ENCODE measurements at places on chromosomes 3 and 15. TPM values are rescaled to one million over a fixed set of nuclear protein-coding genes. Genes with fewer than 3 reads are reported as not detected.

DNA sequence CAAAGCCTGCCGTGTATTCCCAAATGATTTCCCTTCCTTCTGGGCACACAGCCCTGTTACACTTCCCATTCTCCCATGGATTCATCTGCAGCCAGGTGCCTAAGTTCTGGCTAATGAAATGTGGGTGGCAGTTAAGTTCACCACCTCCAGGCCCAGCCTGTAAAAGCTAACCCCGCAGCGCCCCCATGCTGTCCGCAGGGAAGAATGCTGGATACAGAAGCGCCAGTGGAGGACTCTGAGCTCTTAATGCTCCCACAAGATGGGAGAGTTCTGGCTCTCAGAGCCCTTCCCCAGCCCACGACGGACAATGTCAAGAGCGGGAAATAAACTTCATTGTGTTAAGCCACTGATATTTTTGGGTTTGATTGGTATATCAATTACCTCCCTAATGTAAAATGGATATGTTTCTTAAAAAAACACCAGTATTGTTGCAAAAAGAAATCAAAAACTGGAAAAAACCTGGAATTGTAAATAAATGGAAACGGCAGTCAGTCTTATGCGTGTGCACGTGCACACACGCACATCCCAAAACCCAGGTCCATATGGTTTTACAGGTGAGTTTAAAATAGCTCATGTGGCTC is 37.7 kb upstream of the FGD5 start:
- peak; percentile 85 for DNase-seq
- no peaks in the 10 kb centered on the region for H3K27me3 ChIP-seq
- H3K4me1 ChIP-seq, result peaks cover 9% of the 10 kb centered on the region
- no peak overlapping the region for H3K4me3 ChIP-seq
- H3K36me3 ChIP-seq, result no peaks in the 10 kb centered on the region
- H3K27ac ChIP-seq, result no peak overlapping the region

DNA sequence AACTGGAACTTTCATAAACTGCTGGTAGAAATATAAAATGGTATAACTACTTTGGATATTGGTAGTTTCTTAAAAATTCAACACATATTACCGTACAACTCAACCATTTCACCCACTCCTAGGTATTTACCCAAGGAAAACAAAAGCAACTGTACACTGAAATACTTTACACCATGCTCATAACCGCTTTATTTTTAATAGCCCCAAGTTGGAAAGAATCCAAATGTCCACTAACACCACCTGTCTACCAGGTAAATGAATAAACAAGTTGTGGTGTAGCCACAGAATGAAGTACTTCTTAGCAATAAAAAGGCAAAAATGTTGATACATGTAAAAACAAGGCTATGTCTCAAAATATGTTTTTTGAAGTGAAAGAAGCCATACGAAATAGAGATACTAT is 215.9 kb upstream of the PEX5L start:
- no peaks in the 10 kb centered on the region for H3K4me1 ChIP-seq
- H3K27me3 ChIP-seq, result no peaks in the 10 kb centered on the region
- H3K4me3 ChIP-seq, result no peak overlapping the region
- H3K36me3 ChIP-seq, result no peaks in the 10 kb centered on the region
- no peak for DNase-seq
- no peak overlapping the region for H3K27ac ChIP-seq

DNA sequence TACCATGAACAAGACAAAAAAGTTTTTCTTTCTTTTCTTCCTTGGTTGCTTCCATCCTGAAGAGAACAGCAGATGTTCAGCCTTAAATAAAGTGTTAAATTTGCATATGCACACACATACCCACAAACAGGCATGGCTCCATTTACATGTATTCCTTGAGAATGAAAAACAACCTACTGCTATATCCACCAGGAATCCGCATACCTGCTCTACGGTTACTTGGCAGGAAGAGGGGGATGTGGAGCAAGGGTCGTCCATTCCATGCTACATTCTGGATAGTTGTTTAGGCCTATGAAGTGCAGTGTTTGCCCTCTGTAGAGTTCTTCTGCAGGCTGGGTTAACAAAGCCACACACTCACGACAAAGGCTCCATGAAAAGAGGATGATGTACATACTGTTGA is 322.8 kb downstream of the KCNH8 start:
- H3K36me3 ChIP-seq, result no peaks in the 10 kb centered on the region
- no peak for DNase-seq
- H3K4me1 ChIP-seq, result peaks cover 5% of the 10 kb centered on the region

The BNC1 gene
- total RNA-seq, result 0.99 TPM

The SLC9C1 gene
- 0.24 TPM for total RNA-seq

DNA sequence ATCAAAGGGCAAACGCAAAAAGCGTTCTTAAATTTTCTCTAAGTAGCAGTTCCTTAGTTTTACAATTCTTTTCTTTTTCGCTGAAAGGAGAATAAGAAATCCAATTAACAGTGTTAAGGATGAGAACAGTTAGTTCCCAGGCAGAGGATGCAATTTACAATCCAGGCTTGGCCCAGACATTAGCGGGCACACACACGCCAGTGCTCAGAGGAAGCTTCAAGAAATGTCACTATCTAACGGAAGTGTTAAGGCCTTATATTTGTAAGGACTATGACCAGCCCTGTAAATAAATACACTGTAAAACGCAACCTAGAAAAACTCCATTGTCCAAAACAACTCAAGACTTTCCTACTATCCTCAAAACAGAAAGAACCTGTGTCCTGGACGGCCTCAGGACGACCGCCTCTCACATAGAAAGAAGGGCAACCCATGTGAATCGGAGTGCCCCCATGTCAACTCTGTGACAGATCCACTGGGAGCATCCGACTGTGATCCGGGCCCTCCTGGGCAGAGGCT is 1.3 kb downstream of the ACAP2 start:
- H3K27me3 ChIP-seq, result no peaks in the 10 kb centered on the region
- no peak for DNase-seq

The DLL4 gene
- 0.60 TPM for total RNA-seq

The BUB1B gene
- 144 TPM for total RNA-seq

The DUOXA2 gene
- not detected for total RNA-seq

The DUOXA1 gene
- not detected for total RNA-seq

The FBXO40 gene
- total RNA-seq, result 0.06 TPM

GRCh38 chr3:149764302-149764701 is 12.0 kb upstream of the COMMD2 start:
- no peak overlapping the region for H3K27ac ChIP-seq
- H3K36me3 ChIP-seq, result no peaks in the 10 kb centered on the region
- H3K4me3 ChIP-seq, result no peak overlapping the region
- H3K4me1 ChIP-seq, result no peaks in the 10 kb centered on the region
- no peak for DNase-seq

The GOLGA8S gene
- 0.11 TPM for total RNA-seq

DNA sequence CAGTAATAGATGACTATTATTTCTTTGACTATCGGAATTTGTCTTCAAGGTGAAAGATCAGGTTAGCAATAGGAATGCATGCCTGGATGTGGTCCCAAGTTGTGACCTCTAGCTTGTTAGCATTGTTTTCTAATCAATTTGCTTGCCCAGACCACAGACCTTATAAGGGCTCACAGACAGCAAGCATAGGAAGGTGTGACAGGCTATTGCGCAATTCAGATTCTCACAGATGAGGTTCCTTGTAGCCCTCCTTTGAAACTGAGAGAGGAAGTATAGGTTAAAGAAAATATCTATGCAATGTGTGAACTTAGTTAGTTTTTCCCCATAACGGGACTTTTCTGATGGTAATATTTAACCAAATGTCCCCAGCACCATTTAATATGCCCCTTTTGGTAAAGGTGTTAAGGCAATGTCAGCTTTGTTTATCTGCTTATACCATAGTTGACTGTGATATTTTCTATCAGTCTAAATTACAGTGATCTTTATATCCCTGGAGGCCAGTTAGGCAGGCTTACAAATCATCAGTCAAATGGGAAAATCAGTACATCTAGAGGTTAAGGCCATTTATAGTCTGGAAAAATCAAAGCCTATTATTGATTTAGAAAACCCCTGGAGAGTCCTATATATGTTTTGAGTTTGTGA is 168.1 kb upstream of the MBNL1 start:
- no peaks in the 10 kb centered on the region for H3K27me3 ChIP-seq
- no peak overlapping the region for H3K27ac ChIP-seq
- DNase-seq, result no peak
- H3K4me1 ChIP-seq, result no peaks in the 10 kb centered on the region
- no peaks in the 10 kb centered on the region for H3K36me3 ChIP-seq
- no peak overlapping the region for H3K4me3 ChIP-seq

The GABRA5 gene
- 15.0 TPM for total RNA-seq

GRCh38 chr3:22263042-22263441 is 512.0 kb upstream of the ZNF385D start:
- no peak for DNase-seq
- no peak overlapping the region for H3K4me3 ChIP-seq
- no peak overlapping the region for H3K27ac ChIP-seq
- H3K27me3 ChIP-seq, result no peaks in the 10 kb centered on the region

The SAMD7 gene
- total RNA-seq, result not detected

The FURIN gene
- total RNA-seq, result 32.1 TPM

GRCh38 chr3:194705761-194706160 is 20.1 kb downstream of the FAM43A start:
- H3K27me3 ChIP-seq, result no peaks in the 10 kb centered on the region
- H3K4me1 ChIP-seq, result peaks cover 9% of the 10 kb centered on the region
- H3K27ac ChIP-seq, result no peak overlapping the region
- no peak overlapping the region for H3K4me3 ChIP-seq

The LTK gene
- total RNA-seq, result 0.38 TPM

DNA sequence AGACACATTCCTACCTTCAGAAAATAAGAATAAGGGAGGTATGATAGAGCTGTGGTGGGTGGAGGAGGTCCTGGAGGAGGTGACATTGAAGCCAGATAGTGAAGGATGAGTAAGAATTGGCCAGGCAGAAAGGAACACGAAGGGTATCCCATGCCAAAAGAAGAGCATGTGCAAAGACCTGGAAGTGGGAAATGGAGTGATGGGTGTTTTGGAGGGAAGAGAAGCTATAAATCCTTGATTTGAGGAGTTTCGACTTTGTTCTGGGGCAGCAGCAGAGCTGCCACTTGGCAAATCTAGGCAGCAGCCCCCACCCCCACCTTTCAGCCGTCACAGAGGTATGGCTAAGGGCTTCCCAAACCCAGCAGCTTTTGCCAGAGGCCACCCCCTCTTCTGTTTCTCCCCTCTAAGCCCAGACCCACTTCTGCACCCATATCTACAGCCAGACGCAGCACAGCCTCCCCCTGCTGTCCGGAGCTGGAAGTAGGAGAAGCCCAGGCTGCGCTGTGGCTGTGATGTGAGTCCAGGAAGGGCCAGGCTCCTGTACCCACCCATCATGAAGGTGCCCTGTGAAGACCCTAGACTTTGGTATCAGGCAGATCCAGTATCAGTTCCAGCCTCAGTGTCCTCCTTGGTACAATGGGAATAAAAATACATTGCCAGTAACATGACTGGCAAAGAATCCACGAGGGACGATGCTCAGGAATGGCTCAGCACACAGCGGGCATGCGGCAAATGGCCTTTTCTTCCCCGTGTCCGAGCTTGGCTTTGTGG is 188.7 kb upstream of the LINGO1 start:
- H3K4me3 ChIP-seq, result no peak overlapping the region
- DNase-seq, result peak; percentile 87
- peaks cover 23% of the 10 kb centered on the region for H3K27me3 ChIP-seq

- no peaks in the 10 kb centered on the region for H3K27me3 ChIP-seq
- H3K4me1 ChIP-seq, result no peaks in the 10 kb centered on the region
- no peaks in the 10 kb centered on the region for H3K36me3 ChIP-seq
- H3K27ac ChIP-seq, result no peak overlapping the region
- H3K4me3 ChIP-seq, result no peak overlapping the region
Observed at GRCh38 chr3:178603735-178604134, 67.5 kb downstream of the KCNMB2 start.

GRCh38 chr15:74964794-74965193 is 8.2 kb upstream of the RPP25 start:
- H3K36me3 ChIP-seq, result no peaks in the 10 kb centered on the region
- no peak overlapping the region for H3K27ac ChIP-seq
- H3K4me1 ChIP-seq, result no peaks in the 10 kb centered on the region
- no peak overlapping the region for H3K4me3 ChIP-seq

The SMCO1 gene
- total RNA-seq, result not detected

DNA sequence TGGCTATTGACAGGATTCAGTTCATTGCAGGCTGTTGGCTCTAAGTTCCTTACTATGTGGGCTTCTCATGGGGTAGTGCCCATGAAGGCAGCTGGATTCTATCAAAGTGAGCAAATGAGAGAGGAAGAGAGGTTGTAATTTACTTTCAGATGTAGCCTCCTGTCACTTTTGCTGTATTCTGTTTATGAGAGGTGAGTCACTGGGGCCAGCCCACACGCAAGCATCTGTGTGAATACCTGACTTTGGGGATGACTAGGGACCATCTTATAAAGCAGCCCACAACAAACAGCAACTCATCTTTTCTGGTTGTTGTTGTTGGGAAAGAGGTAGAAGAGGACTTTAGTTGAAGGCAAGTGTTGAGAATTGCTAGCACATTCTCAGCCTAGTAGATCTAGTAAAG is 506.3 kb upstream of the GRM7 start:
- H3K4me1 ChIP-seq, result no peaks in the 10 kb centered on the region
- no peaks in the 10 kb centered on the region for H3K27me3 ChIP-seq
- H3K27ac ChIP-seq, result no peak overlapping the region
- H3K36me3 ChIP-seq, result no peaks in the 10 kb centered on the region

- H3K27me3 ChIP-seq, result peaks cover 14% of the 10 kb centered on the region
- H3K4me1 ChIP-seq, result no peaks in the 10 kb centered on the region
- peak overlapping the region; percentile 79 for H3K4me3 ChIP-seq
- peak; percentile 31 for DNase-seq
- peaks cover 4% of the 10 kb centered on the region for H3K36me3 ChIP-seq
Observed at GRCh38 chr3:56681984-56682461, 1.0 kb downstream of the TASOR start.

The CCDC33 gene
- total RNA-seq, result 2.0 TPM

The UTS2B gene
- not detected for total RNA-seq

The APH1B gene
- 22.9 TPM for total RNA-seq

The LTF gene
- 0.80 TPM for total RNA-seq
